NCI-H1930 (cell line): ENCODE measurements at places on chromosomes 7 and 10.

DNA sequence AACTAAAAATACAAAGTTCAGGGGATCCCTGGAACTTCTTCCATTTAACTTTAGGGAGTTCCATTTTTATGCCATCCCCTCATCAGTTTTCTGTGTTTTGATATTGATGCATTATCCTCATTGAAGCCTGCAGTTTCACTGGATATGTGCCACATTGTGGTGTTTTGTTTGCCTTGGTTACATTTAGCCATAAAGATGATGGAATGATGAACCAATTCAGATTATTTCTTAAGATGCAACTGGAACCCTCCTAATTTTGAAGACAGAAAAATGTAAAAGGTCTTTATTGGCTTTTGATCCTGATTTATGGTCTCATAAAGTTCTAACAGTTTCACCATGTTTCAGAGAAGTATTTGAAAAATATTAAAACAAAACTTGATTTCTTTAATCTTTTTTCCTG is 314.2 kb upstream of the KLF6 start:
- DNase-seq, result no peak

- DNase-seq, result peak; percentile 48
Measured at GRCh38 chr7:148264933-148265557, 325.5 kb upstream of the C7orf33 start.

DNA sequence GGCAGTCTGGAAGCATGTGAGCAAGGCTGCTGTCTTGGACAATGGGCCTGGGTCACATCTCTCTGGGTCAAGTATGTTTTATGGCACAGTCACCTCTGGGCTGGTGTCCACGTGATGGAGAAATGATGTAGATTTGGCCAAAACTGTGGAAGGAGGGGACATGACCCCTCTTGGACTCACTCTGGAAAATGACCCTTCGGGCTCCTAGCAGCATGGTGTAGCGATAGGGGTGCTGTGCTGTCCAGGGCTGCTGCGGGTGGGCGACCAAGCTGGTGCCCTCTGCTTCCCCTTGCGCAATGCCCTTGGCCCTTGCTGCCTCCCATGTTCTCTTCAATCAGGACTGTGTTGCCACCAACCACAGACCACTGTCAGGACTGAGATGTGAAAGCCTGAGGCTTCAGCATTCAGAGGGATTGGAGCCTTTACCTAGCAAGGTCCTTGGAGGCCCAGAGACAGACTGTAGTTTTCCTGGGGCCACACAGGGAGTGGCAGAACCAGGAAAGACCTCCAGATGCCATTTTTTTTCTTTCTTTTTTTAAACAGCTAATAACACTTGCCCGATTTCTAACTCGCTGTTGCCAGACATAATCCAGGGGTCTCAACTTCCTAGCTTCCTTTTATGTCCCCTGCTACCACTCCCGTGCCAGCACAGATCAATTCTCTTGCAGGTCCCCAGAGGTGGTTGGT is 6.1 kb downstream of the CYP26A1 start:
- DNase-seq, result no peak

DNA sequence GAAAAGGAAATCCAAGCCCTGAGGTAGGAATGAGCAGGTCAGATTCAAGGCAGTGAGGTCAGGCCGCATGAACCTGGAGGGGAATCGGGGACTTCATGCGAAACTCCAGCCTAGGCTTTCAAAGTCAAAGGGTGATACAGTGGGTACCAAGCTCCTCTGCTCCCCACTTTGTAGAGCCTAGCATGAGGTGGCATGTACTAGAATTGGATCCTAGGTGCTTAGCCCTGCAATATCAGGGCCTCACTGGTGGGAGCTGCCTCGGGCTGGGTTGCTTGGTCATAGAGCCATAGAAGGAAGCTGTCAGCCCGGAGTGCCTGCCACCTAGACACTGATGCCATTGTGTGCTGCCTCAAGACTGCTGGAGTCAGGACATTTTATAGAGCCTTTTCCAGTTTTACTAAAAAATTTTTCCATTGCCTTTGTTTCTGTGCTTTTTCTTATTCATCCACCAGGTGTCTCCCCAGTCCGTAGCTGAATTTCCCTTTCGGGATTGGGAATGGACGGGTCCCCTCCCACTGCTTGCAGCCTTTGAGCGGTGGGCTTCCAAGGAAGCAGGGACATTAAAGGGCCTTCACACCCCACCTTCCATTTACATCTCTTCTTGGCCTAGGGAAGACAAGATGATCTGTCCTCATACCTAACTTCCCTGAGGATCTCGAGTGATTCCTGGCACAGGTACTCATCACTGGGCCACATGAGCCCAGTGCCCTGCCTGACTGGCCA is 5.5 kb upstream of the LZTS2 start:
- DNase-seq, result no peak

DNA sequence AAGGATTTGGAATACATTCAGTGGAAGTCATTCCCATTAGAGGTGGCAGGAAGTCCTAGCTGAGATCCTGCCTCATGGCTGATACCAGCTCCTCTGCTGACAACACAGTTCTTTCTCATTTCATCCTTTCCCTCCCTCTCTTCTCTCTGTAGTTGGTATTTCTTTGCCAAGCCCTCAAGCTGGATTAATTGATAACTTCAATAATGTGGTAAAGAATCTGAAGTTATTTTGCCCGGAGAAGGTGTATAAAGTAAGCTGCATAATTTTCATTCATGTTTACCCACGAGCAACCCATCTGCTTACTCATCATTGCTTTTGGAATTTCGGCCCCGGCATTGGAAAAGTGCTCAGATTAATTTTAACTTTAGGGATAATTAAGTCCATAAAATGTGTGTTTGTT is 85.2 kb upstream of the PLPP4 start:
- no peak for DNase-seq

DNA sequence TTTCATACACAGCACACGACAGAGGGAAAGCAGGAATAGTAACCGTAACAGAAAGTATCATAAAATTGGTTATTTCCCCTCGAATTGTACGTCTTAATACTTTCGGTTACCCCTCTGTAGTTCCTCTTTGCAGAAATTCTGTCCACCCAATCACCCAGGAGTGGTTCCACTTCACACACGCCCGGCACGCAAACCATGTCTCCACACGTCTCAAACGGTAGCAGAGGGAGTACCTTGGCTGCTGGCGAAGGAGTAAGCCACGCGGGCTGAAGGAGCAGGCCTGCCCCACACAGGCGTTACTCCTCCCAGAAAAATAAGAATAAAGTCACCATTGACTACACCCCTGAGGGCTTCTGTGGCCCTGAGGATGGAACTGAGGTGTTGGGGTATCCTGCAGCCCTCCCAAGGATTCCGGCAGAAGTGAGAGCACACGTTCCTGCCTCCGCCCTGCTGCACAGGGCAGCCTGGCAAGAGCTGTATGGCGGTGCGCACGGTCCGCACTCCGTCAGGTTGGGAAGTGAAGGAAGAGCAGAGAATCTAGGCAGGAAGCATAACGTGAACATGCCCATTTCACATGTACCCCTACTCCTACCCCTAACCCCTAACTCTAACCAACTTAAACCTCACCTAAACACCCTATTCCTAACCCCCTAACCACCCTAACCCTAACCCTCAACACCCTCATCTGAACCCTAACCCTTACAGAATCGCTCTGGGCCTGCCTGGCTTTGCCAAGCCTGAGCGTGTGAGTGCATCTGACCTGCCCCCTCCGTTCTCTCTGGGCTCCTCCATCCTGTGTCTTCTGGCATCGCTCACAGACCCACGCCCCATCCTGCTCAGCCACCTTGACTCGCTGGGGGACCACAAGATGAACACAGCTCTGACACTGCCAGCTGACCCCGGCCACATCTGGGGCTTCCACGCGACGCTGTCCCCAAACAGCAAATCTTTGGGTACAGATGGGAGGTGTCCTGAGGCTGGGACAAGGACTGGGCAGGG is 18.2 kb downstream of the GPR146 start:
- no peak for DNase-seq

- DNase-seq, result no peak
Measured at GRCh38 chr7:98404840-98405239, 4.0 kb upstream of the BAIAP2L1 start.
